NCI-H2029 treated with DMSO at 0.1 percent for 48 hours (cell line): ENCODE measurements at places on chromosomes 11 and 22.

- no peak for DNase-seq
Measured at GRCh38 chr11:96680211-96681018, 290.6 kb downstream of the JRKL start.

GRCh38 chr11:46836870-46837269 lies 9.2 kb downstream of the CKAP5 start:
- no peak for DNase-seq

GRCh38 chr11:20158597-20159257 lies 1.5 kb downstream of the DBX1 start:
- no peak for DNase-seq

GRCh38 chr11:121654259-121654842 lies 201.6 kb upstream of the SORL1-AS1 start:
- DNase-seq, result no peak

GRCh38 chr11:2621894-2622293 lies 77.9 kb downstream of the KCNQ1OT1 start:
- no peak for DNase-seq

- no peak for DNase-seq
Measured at GRCh38 chr22:24427500-24428164, at the start of gene ADORA2A. Gene ADORA2A, plus strand, starts transcription at chr22:24427599. Its CDS starts 5,806 bp downstream, at chr22:24433405.

GRCh38 chr11:68224606-68225005 lies 11.5 kb upstream of the KMT5B start:
- DNase-seq, result no peak

DNA sequence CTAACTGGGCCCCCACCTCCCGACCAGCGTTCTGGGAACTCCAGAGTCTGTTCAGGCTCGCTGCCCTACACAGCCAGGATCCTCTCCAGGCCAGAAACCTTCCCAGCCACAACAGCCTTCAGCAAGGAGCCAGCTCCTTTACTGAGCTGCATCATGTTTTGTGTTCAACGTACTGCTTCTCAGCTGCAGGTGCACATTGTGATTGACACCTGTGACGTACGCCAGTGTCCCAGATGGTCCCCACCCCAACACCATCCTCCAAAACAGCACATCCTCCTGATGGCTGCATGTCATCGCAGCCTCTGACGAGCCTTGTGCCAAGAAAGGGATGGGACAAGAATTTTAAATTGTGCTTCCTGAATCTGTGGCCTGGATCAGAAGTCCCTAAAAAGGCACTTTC lies 117.5 kb downstream of the SPATA19 start:
- no peak for DNase-seq

GRCh38 chr22:45284705-45285262 lies at the start of gene UPK3A:
Gene UPK3A, plus strand, starts transcription at chr22:45284949. Its CDS starts 65 bp downstream, at chr22:45285014.
- peak; percentile 18 for DNase-seq

GRCh38 chr22:29245626-29246385 lies 22.0 kb downstream of the RHBDD3 start:
- DNase-seq, result no peak

DNA sequence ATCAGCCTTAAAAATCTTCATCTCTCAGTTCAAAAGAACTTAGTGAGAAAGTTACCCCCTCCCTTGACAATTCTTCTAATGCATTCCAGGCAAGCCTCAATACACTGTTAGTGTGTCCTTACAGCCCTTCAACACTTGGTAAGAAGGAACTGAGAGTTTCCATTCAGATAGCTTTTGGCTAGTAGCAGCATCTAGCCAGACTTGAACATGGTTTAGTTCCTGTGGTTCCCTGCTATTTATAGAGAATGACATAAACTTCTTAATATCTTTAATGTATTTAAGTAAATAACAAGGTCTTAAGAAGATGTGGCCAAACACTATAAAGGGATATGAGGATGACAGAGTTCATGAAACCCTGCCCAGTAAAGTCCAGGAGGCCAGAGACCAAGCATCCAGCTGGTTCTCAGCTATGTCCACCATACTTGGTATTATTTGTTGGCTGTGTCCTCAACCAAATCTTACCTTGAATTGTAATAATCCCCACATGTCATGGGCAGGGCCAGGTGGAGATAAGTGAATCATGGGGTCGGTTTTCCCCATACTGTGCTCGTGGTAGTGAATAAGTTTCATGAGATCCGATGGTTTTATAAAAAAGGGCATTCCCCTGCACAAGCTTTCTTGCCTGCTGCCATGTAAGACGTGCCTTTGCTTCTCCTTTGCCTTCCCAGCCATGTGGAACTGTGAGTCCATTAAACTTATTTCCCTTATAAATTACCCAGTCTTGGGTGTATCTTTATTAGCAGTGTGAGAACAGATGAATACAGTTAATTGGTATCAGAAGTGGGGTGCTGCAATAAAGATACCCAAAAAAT lies 132.4 kb downstream of the LARGE1 start:
- DNase-seq, result no peak

DNA sequence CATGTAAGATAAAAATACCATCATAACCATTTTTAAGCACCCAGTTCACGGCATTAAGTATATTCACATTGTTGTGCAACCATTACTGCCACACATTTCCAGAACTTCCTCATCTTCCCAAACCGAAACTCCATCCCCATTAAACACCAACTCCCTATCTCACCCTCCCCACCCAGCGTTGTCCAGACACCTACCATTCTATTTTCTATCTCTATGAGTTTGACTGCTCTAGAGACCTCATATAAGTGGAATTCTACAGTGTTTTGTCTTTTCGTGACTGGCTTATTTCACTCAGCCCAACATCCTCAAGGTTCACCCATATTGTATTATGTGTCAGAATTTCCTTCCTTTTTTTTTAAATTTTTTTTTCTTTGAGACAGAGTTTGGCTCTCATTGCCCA lies 45.2 kb downstream of the PPFIA1 start:
- no peak for DNase-seq

- DNase-seq, result no peak
Measured at GRCh38 chr11:121936370-121936769, 179.6 kb downstream of the BLID start.

DNA sequence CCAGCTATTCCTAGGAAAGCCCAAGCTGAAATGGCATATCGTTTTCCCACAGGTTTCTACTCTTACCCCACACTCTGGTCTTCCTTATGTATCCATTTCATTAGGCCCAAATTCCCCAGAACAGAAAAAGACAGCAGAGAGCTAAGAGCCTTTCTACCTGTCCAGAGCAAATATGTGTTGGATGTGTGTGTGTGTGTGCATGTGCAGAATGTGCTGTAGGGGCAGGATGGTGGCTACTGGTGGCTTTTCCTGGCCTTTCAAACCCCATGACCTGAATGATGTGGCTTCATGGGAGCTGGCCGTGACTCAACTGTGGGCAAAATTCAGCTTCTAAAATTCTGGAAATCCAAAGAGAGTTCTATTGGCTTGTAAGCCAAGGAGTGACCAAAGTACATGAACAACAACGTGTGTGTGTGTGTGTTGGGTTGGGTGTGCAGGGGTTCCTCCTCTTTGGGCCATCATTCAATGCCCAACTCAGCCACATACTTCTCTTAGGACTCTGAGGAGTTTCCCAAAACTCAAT lies 421.4 kb upstream of the CADM1 start:
- DNase-seq, result no peak
